Inflammatory macrophage (primary cell): ENCODE measurements at places on chromosomes 13 and 19.

DNA sequence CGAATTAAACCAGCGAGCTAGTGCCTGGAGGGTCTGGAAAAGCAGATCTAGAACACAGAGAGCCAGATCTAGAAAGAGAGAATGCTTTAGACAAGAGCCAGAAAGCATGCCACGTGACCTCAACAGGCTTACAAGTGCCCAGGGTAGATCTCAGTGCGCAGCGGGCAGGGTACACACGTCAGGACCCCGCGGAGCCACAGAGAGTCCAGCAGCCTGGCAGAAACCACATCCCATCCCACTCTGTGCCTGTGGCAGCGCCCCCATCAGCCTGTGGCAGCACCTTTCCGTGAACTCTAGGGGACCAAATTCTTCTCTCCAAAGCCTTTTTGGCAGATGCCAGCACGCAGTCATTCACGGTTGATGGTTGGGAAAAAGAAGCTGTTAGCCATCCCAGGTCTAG is 5.9 kb downstream of the ARHGEF1 start:
- DNase-seq, result no peak

- DNase-seq, result no peak
These were observed 130.2 kb upstream of the C1QTNF9B start for GRCh38 chr13:24027494-24027893.

DNA sequence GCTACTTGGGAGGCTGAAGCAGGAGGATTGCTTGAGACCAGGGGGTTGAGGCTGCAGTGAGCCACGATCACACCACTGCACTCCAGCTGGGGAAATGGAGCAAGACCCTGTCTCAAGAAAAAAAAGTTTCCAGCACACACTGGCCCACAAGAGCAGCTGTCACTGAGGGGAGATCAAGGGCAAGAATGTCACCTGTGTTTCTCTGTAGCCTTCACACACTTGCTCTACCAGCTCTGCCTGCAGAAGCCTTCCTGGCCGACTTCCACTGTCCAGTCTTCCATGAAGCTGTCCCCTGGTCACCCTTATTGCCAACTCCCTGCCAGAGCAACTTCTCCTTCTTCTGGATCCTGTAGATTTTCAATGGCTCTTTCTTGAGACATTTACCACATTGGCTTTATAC is 158.0 kb downstream of the KCTD15 start:
- no peak for DNase-seq

DNA sequence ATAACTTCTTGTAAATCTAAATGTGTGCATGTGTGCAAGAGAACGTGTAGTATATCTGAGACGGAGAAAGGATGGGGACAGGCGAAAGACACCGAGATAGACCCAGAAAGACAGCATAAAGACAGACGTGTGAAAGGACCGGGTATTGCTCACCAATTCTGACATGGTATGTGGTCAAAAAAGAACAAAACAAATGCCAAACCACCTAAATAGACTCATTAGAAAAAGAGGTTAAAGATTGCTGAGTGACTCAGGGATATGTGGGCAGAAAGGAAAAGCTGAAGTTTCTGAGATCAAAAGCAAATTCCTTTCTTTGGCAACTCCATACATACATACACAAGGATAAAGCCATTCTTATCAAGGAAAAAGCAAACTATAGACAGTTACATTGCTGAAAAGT is 179.7 kb upstream of the TSC22D1 start:
- no peak for DNase-seq
